AG08395 (cell line): ENCODE measurements at places on chromosomes 1 and 21.

- DNase-seq: no peak
Measured at GRCh38 chr1:217369996-217370551, 260.8 kb downstream of the GPATCH2 start.

DNA sequence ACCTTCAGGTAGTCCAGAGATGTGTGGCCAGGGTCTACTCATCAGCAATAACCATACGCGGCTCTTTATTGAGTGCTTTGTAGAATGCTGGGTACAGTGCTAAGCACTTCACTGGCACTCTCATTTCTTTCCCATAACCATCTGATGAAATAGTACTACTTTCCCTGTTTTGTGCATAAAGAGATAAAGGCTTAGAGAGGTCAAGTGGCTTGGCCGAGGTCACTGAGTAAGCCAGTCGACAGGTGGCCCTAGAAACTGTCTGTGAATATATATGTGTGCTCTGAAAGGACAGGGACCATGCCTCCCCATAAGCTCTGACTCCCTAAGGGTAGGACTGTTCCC is 52.8 kb downstream of the NENF start:
- no peak for DNase-seq

- no peak for DNase-seq
Measured at GRCh38 chr21:39110431-39110830, 72.8 kb downstream of the PSMG1 start.

- DNase-seq: peak; percentile 88
Measured at GRCh38 chr1:245298781-245299180, 144.0 kb downstream of the KIF26B start.

DNA sequence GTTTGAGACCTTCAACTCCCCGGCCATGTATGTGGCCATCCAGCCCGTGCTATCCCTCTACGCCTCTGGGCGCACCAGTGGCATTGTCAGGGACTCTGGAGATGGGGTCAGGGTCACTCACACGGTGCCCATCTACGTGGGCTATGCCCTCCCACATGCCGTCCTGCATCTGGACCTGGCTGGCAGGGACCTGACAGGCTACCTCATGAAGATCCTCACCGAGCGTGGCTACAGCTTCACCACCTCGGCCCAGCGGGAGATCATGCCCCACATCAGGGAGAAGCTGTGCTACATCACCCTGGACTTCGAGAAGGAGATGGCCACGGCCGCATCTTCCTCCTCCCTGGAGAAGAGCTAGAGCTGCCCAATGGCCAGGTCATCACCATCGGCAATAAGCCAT is 36.5 kb upstream of the ZP4 start:
- DNase-seq: no peak

GRCh38 chr21:34639882-34640788 is 25.2 kb upstream of the RCAN1 start:
- no peak for DNase-seq

- DNase-seq: no peak
Measured at GRCh38 chr1:153640861-153641260, 7.0 kb downstream of the CHTOP start.

- DNase-seq: no peak
Measured at GRCh38 chr1:53277326-53277725, 39.0 kb upstream of the MAGOH start.

GRCh38 chr21:41678016-41678923 is 88.6 kb downstream of the RIPK4 start:
- DNase-seq: no peak

- no peak for DNase-seq
Measured at GRCh38 chr1:56413671-56414199, 165.6 kb downstream of the PLPP3 start.

DNA sequence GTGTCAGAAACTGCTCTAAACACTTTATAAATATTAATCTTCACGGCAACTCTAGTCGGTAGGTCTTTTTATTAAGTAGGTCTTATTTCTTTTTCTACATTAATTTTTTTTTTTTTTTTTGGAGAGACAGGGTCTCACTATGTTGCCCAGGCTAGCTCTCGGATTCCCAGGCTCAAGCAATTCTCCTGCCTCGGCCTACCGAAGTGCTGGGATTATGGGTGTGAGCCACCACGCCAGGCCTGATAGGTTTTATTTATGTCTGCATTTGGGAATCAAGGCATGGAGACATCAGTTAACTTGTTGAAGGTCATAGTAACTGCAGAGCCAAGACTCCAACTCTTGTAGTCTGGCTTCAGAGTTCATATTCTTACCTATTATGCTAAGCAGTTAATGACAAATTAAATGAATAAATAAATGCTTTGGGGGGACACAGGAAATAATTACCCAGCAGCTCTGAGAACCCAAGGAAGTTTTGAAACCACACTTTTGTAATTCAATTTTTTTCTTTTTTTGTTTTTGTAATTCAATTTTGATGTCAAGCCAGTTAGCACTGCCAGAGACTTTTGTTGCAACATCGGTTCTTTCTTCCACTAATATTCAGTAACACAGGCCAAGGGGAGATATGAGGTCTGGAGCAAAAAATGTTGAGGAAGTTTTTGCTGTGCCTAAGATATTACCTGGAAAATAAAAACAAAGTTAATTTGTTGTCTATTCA is 9.4 kb upstream of the UAP1 start:
- peak; percentile 31 for DNase-seq

DNA sequence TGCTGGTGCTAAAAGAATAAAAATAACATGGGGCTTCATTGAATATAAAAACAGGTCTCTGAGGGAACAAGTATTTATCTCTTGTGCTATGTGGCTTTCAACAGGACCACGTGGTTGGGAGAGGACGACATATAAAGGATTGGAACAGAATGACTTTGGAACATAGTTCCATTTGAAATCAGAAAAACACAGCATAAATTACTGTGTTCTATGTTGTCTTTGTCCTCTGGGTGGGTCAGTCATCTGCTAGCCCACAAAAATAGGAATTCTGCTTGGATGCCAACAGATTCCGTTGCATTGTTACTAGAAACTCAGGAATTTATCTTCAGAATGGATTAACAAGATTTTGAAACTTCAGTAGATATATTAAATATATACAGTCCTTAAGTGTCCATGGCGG is 5.9 kb downstream of the CEP85 start:
- peak; percentile 36 for DNase-seq

DNA sequence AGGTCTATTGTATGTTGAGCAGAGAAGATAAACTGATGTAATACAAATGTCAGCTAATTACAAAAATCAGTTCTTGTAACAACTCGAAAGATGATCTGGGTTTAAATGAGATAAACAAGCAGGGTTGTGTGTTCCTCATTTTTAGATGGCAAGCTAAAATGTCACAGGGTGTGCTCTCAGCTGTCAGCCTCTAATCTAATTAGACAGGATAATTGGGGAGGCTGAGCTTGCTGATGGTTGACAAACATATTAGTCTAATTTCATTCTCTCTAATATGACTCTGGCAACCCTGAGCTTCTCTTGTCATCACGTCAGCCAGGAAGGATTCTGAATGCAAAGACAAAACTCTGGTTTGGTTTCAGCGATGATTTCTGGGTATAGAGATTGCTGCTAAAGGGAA is 335.3 kb upstream of the KAZN start:
- DNase-seq: no peak

DNA sequence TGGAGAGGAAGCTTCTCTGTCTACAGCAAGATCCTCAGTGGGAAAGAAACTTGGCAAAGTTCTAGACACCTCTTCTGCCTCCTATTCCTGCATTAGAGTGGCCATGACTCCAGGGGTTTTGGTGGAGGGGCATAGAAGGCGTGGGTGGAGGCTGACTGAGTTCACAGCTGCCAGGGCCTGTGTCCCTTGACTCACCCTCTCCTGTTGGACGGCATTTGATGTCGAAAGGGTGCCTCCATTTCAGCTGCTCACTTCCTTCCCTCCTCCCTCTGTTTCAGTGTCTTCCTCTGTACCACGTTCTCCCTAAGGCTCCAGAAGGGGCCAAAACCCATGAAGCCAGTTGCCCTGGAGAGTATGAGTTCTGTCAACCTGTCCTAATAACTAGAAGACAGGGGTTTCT is 632 bp downstream of the TMEM79 start:
- DNase-seq: no peak

DNA sequence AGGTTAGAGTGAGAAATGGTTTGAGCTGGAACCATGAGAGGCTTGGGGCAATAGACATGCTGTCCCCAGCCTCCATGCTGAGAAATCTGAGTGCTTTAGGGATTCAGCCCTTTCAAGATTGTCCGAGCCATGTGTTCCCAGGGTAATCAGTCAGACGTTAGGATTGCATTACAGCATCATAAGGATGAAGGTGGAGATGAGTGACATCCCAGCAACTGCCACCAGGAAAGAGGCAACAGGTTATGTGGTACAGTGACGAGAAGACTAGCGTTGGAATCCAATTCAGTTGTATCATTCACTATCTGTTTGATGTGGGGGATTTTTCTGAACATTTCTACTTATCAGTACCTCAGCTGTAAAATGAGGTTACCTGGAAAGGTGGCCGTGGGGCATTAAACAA is 1.7 kb downstream of the CAMK1G start:
- DNase-seq: no peak

DNA sequence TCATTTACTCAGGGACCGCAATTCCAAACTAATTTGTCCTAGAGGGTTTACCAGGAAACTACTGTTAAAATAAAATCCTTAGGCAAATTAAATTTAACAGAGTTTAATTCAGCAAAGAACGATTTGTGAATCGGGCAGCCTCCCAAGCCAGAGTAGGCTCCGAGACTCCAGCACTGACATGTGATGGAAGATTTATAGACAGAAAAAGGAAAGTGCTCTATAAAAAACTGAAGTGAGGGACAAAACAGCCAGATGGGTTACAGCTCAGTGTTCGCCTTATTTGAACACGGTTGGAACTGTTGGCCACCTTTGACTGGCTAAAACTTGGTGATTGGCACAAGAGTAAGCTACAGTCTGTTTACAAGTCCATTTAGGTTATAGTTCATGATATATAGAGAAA is 35.2 kb upstream of the RCSD1 start:
- no peak for DNase-seq

GRCh38 chr1:43867976-43868740 is 65.4 kb upstream of the ARTN start:
- peak; percentile 35 for DNase-seq

GRCh38 chr1:76942549-76942948 is 75.3 kb downstream of the ST6GALNAC5 start:
- DNase-seq: peak; percentile 41

DNA sequence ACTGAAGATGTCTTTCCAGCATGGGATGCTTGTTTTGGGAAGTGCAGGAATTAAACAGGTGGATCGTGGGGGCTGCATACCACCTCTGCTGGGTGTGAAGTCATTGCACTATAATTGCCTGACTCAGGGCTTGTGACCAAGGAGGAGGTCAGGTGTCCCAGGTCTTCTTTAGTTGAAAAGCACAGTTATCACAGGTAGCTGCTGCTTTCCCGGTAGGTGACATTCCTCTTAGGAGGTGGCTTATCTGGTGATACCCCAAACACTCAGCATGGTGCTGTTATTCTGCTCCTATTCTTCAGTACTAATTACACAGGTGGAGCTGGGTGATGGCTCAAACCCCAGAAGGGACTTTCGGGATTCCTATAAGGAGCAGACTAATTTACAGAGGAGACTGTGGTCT is 320.3 kb upstream of the PLXNA2 start:
- no peak for DNase-seq

DNA sequence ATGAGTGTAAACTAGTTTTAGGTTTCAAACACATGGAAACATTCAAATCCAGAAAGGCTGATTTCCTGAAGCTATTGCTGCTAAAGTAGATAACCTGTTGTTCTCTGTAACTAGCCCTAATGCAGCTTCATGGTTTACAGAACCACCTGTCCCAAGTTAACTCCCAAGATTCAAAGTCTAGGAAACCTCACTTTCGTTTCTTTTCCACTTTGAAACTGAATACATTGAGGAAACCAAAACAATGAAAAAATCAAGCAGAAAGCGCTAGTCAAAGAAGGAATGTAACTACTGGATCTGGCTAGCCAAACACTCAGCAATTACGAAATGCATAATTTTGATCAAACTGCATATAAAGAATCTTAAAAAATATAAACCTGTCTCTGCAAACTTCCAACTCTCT is 17.8 kb downstream of the SLC16A1 start:
- no peak for DNase-seq

GRCh38 chr1:59885160-59885832 is 41.3 kb downstream of the CYP2J2 start:
- no peak for DNase-seq

DNA sequence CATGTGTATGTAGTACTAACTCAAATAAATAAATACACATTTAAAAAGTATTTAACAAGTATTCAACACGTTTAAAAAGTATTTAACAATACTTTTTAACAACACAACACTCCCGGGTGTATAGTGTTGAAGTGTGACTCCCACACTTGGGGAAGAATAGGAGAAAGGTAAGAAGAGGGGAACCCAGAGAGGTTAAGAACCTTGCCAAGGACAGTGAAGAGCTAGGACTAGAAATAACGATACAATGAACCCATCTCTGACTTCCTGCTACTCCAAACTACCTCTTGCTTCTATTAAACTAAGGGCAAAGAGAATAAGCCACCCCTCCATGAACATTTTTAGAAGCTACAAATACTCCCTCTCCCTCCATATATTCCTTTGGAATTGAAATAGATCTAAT is 1.7 kb upstream of the GFI1 start:
- no peak for DNase-seq

DNA sequence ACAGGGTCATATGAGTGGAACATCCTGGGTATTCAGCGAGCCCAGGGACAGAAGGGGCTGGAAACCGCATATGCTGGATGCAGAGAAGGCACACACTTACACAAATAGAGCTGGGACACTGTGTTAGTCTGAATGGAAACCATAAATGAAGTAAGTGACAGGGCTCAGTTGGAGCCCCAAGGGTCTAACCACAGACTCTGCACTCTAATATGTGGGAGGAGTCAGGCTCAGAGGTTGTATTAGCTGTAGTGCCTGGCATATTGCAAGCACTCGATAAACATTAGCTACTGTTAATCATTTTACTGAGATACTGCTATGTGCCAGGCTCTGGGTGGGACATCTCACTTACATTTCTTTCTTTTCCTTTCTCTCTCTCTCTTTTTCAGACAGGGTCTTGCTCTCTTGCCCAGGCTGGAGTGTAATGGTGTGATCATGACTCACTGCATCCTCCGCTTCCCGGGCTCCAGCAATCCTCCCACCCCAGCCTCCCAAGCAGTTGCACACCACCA is 6.5 kb upstream of the OLIG1 start:
- no peak for DNase-seq

- DNase-seq: peak; percentile 76
Measured at GRCh38 chr1:41902159-41902577, 16.6 kb downstream of the HIVEP3 start.

DNA sequence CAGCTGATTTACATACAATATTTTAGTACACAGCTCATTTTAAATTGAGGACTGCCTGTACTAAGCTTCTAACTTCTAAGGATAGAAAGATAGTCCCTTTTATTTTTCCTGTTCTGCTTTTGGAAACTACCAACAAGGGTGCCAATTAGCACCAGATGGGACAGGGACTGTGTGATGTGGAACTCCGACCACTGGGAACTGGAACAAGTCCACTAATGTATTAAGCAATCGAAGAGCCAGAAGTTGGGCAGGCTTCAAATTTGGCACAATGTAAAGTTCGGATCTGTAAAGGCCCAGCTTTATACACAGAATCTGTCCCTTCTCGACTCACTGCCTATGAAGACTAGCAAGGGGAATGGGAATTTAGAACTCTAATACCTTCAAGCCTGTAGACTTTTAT is 149.3 kb downstream of the ZC3H11B start:
- peak; percentile 44 for DNase-seq
